ENCODE measurements at places on chromosomes 12 and 14.

DNA sequence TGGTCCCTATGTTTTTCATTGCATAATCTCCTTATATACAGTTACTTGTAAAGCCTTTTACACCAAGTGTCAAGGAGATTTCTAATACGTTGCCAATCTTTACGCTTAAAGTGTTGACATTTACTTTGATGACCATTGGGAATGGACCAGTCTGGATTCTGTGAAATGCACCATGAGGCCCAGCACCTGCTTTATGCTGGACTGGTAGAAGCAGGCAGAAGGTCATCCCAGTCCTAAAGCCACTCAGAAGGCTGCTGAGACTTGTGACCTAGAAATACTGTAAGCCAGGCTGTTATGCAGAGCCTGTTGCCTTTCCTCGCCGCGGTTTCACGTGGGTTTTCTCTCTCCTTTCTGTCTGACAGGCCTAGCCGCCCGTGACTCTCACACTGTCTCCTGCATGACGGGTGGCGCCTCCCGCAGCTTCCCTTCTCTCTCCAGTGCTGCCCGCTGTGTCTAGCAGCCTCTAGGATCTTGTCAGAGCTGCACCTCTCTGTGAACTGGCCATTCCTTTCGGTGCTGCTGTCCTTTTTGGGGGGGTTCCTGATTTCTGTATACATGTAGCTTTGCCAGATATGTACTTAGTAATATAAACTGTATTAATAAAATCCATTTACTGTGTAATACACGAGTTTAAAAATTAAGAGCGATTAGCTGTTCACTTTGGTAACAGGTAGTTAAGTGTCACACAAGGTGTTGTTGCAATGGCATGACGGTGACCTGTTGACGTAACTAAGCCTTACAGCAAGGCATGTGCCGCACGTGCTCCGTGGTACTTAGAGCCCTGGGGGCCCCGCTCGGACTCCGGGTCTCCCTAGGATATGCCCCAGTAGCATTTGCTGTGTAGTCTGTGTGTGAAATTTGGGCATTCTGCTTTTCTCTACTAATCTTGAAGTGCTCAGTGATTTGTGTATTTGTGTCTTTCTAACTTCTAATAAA is 29.7 kb downstream of the XRCC3 start:
- DNase-seq: no peak

- DNase-seq: no peak
Observed at GRCh38 chr14:92480856-92481255, 32.7 kb upstream of the RIN3 start.

- DNase-seq: no peak
Observed at GRCh38 chr14:83828406-83828805, 1701.5 kb upstream of the FLRT2 start.

DNA sequence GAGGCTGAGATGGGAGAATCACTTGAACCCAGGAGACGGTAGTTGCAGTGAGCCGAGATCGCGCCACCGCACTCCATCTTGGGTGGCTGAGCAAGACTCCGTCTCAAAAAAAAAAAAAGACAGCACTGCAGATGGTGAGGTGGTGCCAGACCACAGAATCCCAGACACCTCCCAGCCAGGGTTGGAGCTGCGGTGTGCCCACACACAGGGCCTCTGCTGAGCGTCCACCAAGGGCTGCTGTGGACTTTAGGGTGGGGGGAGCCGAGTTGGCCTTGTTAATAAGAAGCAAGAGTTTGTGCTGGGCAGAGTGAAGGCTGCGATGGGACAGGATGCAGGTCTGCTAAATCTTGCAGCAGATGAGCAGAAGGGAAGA is 14.2 kb downstream of the KMT5A start:
- no peak for DNase-seq

GRCh38 chr12:53173085-53173715 is 7.3 kb upstream of the ZNF740 start:
- no peak for DNase-seq

DNA sequence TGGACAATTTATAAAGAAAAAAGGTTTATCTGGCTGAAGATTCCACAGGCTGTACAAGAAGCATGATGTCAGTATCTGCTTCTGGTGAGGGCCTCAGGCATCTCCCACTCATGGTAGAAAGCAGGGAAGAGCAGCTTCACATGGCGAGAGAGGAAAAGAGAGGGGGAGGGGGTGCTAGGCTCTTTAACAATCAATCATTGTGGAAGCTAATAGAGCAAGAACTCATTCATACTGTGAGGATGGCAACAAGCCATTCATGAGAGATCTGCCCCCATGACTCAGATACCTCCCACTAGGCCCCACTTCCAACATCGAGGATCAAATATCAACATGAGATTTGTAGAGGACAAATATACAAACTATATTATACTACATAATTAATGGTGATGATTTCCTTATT is 361.9 kb upstream of the FAR2 start:
- DNase-seq: no peak

DNA sequence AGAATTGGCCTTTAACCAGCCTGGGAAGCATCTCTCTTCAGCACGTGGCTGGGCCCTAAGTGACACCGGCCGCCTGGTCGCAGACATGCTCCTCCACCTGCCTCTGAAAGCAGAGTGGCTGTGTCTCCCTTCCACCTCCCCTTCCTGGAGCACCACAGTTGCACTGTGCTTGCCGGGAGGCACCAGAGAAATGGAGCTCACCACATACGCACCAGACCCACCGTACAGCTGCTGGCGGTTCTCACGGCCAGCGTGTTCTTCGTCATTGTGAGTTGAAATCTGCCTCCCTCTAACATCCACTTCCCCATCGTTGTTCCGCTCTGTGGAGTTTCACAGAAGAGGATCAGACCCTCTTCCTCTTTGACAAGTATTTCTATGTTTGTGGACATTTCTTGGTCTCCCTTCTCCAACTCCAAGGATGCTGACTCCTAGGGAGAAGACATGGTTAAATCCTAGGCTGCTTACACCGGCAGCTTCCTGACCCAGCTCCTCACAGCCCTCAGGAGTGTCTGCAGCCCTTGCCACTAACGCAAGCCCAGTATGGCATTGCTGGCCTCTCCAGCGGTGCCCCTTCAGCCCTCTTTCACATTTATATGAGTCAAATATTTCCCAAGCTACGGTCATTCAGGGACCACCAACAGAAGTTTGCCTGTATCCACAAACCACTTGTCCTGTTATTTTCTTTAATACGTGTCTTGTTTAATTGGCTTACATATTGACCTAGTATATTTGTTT is 11.5 kb upstream of the KRT5 start:
- no peak for DNase-seq

DNA sequence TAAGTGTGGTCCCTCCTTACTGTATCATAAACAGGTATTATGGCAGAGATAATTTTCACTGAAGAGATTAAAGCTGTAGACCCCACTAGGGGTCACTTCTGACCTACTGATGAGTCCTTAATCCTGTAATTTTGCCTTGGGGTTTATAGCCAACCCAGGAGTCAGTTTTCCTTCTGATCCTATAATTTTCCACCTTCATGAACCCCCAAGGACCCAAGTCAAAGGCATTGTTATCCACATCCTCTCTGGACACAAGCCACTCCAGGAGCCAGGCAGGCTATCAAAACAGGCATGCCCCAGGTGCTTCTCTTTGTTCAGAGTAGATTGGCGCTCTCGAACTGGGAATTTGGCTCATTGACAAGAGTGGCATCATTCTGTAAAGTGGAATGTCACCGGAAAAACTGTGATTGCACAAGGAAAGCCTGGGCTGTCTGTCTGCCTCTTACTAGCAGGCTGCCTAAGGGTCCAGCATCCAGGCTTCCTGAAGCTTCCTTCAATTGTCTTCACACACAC is 1523.2 kb upstream of the FLRT2 start:
- no peak for DNase-seq

DNA sequence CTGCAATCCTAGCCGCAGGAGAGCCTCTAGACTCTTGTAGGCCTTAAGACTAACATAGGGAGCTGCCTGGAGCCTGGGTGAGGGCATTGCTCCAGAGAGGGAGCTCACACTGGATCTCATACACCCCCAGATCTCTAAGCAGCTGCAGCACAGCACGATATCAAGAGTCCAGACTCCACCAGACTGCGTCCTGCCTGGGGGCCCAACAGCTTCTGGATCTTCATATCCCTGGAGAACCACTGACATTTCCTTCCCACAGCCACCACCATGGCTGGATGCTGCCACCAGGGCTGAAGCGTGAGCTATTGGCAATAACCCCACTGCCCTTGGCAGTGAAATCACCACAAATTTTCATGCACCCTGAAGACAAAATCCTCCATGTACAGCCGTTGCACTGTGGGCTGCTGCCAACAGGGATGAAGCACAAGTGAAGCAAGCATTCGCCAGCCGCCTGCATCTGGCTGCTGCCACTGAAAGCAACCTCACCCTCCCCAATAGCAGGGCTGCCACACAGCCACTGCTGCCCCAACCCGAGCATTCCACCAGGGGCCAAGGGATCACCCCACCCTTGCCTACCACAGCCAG is 28.2 kb downstream of the CACNA2D4 start:
- DNase-seq: no peak

DNA sequence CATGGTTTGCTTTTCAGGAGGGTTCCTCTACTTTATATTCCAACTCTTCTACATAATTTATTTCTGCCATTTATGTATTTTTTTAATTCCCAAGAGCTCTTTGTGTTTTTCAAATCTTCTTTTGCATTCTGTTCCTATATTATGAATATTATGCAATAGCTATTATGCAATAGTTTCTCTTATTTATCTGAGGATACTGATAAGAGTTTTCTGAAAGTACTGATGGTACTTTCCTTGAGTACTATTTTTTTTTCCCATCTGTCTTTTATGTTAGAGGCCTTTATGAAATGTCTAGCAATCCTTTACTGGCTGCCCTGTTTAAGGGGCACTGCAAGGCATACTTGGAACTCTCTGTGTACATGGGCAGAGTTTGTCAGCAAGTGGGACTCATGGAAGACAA is 93.4 kb downstream of the SLC41A2 start:
- DNase-seq: no peak

DNA sequence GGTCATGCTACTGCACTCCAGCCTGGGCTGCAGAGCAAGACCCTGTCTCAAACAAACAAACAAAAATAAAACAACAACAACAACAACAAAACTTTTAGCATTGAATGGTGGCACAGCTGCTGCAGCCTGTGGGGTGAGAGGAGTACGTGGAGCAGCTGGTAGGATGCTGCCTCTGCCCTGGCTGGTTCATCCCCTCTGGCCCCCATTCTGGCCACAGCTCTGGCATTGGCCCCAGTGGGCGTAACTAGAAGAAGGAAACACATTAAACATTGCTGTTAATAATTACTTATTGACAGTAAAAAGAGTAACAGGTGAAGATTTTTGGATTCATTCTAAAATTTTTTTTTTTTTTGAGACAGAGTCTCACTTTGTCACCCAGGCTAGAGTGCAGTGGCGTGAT is 28.8 kb upstream of the C2CD5 start:
- DNase-seq: no peak
